ENCODE measurements at places on chromosomes 3 and 15.

GRCh38 chr3:55641964-55642363 lies 154.9 kb upstream of the WNT5A start:
- H3K4me3 ChIP-seq, result no peak overlapping the region
- H3K4me1 ChIP-seq, result no peaks in the 10 kb centered on the region
- H3K27ac ChIP-seq, result no peak overlapping the region
- H3K36me3 ChIP-seq, result no peaks in the 10 kb centered on the region
- no peak for DNase-seq

GRCh38 chr15:63417721-63418120 lies 36.1 kb upstream of the CA12 start:
- DNase-seq, result no peak
- no peak overlapping the region for H3K27ac ChIP-seq
- no peak overlapping the region for H3K4me3 ChIP-seq
- no peaks in the 10 kb centered on the region for H3K36me3 ChIP-seq
- H3K27me3 ChIP-seq, result no peaks in the 10 kb centered on the region

GRCh38 chr3:64623125-64623524 lies 64.7 kb downstream of the ADAMTS9 start:
- DNase-seq, result no peak
- no peak overlapping the region for H3K27ac ChIP-seq
- H3K4me3 ChIP-seq, result no peak overlapping the region
- H3K4me1 ChIP-seq, result no peaks in the 10 kb centered on the region
- no peaks in the 10 kb centered on the region for H3K27me3 ChIP-seq
- H3K36me3 ChIP-seq, result no peaks in the 10 kb centered on the region

DNA sequence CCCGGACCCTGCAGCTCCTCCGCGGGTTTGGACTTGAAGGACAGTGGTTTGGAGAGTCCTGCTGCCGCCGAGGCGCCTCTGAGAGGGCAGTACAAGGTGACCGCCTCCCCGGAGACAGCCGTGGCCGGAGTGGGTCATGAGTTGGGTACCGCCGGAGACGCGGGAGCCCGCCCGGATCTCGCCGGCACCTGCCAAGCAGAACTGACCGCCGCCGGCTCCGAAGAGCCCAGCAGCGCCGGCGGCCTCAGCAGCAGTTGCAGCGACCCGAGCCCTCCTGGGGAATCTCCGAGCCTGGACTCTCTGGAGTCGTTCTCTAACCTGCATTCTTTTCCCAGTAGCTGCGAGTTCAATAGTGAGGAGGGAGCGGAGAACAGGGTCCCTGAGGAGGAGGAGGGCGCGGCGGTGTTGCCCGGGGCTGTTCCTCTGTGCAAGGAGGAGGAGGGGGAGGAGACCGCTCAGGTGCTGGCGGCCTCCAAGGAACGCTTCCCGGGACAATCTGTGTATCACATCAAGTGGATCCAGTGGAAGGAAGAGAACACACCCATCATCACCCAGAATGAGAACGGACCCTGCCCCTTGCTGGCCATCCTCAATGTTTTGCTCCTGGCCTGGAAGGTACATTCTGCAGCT lies 634 bp downstream of the MINDY2 start:
- peak overlapping the region; percentile 87 for H3K27ac ChIP-seq
- peaks cover 52% of the 10 kb centered on the region for H3K4me1 ChIP-seq
- H3K36me3 ChIP-seq, result no peaks in the 10 kb centered on the region
- DNase-seq, result peak; percentile 11

DNA sequence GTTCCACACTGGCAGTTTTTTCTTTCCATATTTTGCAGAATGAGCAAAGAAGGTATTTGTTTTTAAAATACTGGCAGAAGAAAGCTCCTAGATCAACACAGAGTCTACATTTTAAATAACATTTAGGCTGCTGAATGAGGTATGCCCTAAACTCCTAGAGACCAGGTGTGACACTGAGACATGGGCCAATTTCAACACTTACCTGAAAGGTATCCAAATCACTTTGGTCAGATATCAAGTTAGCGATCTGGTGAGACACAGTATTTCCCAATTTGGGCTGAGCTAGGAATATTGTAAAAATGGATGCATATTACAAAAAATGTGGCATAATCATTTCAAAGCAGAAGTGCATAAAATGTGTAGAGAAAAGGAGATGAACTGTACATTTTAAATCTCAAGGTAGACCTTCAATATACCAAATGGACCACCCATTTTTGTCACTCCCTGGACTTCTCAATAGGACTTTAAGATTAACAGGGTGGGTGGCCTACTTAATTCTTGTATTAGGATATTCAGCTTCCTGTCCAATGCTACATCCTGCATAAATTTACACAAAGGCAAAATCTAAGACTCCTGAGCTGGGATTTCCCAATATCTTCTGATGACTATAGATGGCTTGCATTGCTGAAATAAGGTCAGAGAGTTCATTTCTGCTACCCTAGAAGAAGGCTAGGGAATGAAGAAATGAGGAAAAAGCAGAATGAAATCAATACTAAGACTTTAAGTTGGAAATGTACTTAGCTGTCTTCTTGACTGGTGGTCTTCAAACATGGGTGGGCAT lies 487.8 kb downstream of the FOXP1 start:
- H3K4me3 ChIP-seq, result no peak overlapping the region
- H3K4me1 ChIP-seq, result peaks cover 30% of the 10 kb centered on the region
- peak overlapping the region; percentile 24 for H3K27ac ChIP-seq
- H3K27me3 ChIP-seq, result no peaks in the 10 kb centered on the region
- peaks cover 35% of the 10 kb centered on the region for H3K36me3 ChIP-seq

- no peak overlapping the region for H3K27ac ChIP-seq
- DNase-seq, result no peak
- H3K4me1 ChIP-seq, result no peaks in the 10 kb centered on the region
- no peaks in the 10 kb centered on the region for H3K36me3 ChIP-seq
Measured at GRCh38 chr3:55541016-55541415, 53.9 kb upstream of the WNT5A start.

GRCh38 chr15:34122771-34123183 lies 20.9 kb downstream of the PGBD4 start:
- H3K4me3 ChIP-seq, result no peak overlapping the region
- H3K4me1 ChIP-seq, result no peaks in the 10 kb centered on the region

GRCh38 chr3:4752201-4753072 lies 226.8 kb upstream of the BHLHE40 start:
- H3K4me1 ChIP-seq, result no peaks in the 10 kb centered on the region
- H3K27me3 ChIP-seq, result no peaks in the 10 kb centered on the region
- peaks cover 16% of the 10 kb centered on the region for H3K36me3 ChIP-seq
- no peak for DNase-seq

GRCh38 chr3:30452446-30452845 lies 154.0 kb upstream of the TGFBR2 start:
- no peak overlapping the region for H3K4me3 ChIP-seq
- DNase-seq, result no peak
- no peaks in the 10 kb centered on the region for H3K27me3 ChIP-seq

DNA sequence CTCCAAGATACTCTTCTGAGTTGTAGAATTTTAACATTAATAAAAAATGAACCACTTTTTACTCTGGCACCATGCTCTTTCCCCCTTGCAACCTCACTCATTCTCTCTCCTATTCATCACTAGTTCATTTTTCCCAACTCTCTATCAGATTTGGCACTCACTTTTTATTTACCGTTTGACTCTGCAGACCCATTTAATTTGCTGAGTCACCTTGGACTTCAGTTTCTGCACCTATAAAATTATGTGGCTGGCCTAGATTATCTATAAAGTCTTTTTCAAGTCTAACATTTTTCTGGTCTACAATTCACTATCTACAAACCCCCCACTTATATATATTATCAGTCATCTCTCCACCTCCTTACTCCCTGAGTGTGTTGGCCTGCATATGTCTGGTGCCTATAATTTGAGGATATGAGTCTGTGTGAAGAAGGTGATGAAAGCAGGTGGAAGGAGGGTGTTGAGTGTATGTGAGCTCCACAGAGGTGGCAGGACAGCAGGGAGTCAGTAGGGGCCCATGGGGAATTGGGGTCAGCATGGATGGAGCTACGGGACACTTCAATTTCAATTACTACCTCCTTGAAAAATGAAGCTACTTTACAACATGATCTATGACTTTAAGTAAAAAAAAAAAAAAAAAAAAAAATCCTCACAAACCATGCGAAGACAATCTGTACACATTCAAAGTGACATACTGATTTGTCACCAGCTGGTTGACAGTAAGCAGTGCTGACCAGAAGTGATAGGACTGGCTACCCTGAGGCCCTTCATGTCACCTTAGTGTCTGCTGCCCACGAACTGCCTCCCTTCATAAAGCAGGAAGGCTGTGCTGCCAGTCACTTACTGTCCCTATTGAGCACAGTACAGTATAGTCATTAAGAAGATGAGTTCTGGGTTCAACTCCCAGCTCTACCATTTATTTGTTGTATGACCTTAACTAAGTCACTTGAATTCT lies 334.2 kb upstream of the IL12A start:
- H3K4me3 ChIP-seq, result no peak overlapping the region
- no peaks in the 10 kb centered on the region for H3K36me3 ChIP-seq
- H3K27me3 ChIP-seq, result no peaks in the 10 kb centered on the region

Data from CD4-positive, CD25-positive, alpha-beta regulatory T cell (primary cell).